Purkinje cell (primary cell): ENCODE measurements at places on chromosomes 4 and X. TPM values are rescaled to one million over a fixed set of nuclear protein-coding genes. Genes with fewer than 3 reads are reported as not detected.

The DOK7 gene
- polyA plus RNA-seq = not detected in 2 replicates

The TRPC5OS gene
- polyA plus RNA-seq = not detected in 2 replicates

The RHOXF1 gene
- 1.8 TPM in 1 of 2 replicates, not detected in the other for polyA plus RNA-seq

The CHM gene
- polyA plus RNA-seq = 104 and 117 TPM in 2 replicates

The RTL9 gene
- 2.9 TPM in 1 of 2 replicates, not detected in the other for polyA plus RNA-seq

The GAGE12F gene
- polyA plus RNA-seq = not detected in 2 replicates

The SPACA5 gene
- polyA plus RNA-seq = not detected in 2 replicates
